ENCODE measurements at places on chromosomes 2 and 18.

- DNase-seq = no peak
Measured at GRCh38 chr2:71939588-71940535, 207.8 kb downstream of the CYP26B1 start.

DNA sequence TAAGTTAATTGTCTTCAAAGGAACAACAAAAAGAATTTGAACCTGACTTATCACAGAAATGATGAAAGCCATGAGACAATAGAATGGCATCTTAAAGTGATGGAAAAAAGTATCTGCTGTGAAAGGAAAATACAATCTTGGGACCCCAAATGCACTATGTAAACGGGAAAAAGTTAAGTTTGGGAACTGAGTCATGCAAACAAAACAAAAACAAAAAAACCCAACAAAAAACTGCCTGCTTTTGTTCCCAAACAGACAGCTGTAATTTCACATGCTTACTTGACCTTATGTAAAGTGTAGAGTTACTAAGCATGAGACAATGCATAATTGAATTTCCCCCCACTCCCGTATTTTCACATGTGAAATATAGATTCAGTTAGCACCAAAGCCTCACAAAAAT is 122.1 kb upstream of the RBMS1 start:
- no peak for DNase-seq

- DNase-seq = no peak
Measured at GRCh38 chr18:55179425-55179824, 220.2 kb upstream of the CCDC68 start.

GRCh38 chr2:205585449-205586383 is 96.6 kb upstream of the NRP2 start:
- no peak for DNase-seq

- DNase-seq = no peak
Measured at GRCh38 chr18:908758-909724, 4.4 kb downstream of the ADCYAP1 start.

- DNase-seq = no peak
Measured at GRCh38 chr2:223008956-223009355, 43.0 kb upstream of the KCNE4 start.

DNA sequence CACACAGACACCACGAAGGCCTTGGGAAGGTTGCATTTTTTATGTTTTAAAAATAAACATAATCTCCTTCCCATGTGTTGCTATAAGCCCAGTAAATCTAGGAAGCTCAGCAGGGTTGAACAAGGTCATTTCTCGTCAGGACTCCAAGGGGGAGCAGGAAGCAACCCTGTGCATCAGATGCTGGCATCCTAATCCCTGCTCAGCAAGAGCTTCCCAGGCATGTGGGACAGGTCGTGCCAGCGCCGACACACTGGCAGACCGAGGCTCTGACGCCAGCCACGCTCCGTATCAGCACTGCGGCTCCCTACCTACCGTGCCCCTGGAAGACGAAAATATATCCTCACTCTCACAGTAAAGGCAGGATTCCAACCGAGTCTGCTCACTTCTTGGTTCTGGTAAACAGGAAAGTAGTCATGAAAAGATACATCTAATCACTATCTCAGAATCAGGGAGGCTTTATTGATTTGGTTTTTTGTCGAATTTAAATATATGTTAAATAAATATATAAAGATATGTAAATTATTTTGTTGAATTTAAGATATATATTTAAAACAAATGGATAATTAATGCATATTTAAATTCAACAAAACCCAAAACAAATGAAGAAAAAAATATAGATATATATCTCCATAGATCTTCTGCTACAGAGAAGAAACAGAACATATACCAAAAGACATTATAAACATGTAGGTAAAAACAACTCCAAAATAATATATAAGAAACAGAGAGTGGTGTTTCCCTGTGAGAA is 61.4 kb downstream of the TXNL1 start:
- DNase-seq = no peak

DNA sequence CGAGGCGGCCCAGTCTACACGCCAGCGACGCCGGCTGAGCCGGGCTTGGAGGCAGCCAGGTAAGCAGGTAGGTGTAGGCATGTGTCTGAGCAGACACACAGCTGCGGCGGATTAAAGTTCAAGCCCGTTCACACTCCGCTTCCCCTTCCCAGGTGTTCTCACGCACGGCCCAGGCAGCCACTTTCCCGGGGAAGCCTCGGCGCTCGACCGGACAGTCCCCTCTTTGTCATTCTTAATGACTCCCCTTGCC is 367 bp downstream of the TGFA start:
- no peak for DNase-seq

DNA sequence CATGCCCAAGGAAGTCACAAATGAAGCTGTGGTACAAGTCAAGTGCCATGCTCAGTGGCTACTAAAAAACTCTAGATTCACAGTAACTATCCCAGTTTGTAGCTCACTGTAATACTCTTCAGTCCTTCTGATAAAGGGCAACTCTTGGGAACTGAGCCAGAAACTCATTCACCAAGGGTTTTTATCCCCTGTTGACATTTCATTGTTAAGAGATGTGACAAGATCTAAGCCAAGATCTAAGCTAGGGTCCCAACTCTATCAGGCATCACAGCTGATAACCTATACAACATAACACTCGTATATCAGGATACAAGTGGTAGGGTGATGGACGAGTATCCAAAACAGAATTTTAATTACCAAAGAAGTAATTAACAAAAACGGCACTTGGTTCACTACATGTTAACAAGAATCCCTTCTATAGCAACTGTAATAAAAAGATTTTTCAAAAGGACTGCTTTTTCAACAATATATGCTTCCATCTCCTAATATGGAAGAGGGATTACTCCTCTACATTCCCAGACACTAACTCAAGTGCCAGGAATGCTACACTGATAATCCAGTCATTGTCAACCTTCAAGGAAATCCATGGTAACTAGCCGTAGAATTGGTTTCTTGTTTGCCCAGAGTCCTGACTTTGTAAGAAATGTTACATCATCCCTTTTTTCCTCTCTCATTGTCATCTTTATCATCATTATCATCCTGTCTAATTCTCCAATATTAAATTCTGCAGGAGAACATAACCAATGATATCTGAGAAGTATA is 111.7 kb downstream of the CDH2 start:
- no peak for DNase-seq

DNA sequence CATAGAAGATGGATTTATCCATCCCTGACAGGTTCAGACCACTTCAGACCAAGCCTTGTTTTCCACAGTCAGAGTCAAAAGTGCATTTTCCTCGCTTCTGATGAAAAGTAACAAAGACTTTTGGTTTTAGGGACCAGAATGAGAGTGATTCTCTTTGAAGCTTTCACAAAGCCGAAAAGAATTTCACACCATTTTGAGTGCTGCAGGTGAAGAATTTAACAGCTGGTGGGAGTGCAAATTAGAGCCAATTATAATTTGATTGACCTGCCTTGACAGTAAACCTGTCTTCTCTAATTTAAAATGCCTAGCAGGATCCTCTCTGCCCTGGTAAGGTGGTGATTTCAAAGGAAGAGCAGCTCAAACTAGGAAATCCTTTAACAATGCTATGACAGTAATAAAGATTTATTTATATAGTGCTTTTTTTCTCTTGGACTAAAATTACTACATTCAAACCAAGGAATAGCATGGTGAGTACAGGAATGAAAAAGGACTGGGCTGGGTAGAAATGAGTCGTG is 241.6 kb downstream of the HRH4 start:
- DNase-seq = no peak

DNA sequence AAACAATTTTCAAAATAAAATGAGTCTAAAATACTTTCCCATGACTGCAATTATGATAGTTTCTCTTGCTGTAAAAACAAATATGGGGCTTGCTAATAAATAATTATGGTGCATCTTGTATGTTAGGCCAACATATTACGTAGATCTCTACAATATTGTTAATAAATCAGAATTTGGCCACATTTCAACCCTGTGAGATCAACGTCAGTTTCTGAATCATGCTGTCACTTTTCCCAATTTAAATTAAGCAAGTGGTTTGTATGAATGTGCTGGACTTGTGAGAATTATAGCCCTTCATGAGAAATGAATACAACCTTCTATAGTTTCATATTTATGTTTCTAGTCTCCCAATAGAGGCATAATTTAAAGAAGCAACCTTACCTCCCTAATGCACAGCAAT is 808.9 kb downstream of the SUCLG1 start:
- DNase-seq = no peak

- DNase-seq = no peak
Measured at GRCh38 chr2:237371856-237372255, 42.1 kb downstream of the COL6A3 start.

DNA sequence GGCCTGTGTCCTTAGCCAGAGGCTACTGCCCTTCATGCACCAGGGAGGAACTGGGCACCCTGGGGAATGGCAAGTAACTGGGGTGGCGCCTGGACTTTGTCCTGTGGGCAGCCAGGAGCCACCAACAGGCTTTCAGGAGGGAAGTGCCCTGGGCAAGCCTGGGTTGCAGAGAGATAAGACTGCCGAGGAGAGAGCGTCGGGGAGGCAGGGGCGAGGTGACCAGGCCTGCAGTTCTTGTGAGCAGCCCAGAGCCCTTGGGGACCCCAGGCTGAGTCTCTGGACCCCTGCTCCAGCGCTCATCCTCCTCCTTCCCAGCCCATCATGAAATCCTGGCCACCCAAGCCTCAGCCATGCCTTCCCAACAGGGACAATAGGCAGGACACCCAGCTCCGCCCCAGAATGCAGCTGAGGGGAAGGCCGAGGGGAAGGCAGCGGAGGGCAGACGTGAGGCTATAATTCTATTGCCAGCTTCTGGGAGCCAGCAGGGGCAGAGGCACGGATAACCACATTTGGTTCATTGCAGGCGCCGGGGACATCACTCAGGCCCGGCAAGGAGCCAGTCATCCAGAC is 25.1 kb downstream of the ADRA2B start:
- DNase-seq = no peak

Data from CD4-positive, alpha-beta T cell treated with Interleukin-2 at 100 ng/mL for 4 hours (primary cell).